ENCODE measurements at places on chromosomes 5 and 9.

DNA sequence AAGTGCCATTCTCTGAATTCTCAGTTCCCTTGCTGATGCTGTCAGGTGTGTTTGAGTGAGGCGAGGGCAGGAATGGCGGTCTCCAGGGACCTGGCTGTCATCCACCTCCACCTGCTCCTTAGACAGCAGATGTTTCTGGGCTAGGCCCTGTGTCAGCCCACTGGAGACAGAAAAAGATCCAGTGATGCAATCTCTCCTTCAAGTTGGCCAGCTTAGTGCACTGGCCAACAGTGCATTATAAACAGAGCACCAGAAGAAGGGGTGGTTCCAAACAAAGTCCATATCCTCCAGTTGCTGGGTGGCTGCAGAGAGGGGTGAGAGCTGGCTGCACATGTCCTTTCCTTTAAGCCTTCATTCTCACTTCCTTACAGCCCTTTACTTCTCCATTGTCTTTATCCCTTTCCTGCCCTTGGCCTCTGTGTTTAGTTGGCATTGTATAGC lies 26.5 kb downstream of the NANS start:
- no peak overlapping the region for H3K27ac ChIP-seq
- H3K4me1 ChIP-seq: peaks cover 12% of the 10 kb centered on the region
- peaks cover 7% of the 10 kb centered on the region for H3K36me3 ChIP-seq
- H3K4me3 ChIP-seq: no peak overlapping the region
- no peaks in the 10 kb centered on the region for H3K27me3 ChIP-seq
- no peak for DNase-seq

DNA sequence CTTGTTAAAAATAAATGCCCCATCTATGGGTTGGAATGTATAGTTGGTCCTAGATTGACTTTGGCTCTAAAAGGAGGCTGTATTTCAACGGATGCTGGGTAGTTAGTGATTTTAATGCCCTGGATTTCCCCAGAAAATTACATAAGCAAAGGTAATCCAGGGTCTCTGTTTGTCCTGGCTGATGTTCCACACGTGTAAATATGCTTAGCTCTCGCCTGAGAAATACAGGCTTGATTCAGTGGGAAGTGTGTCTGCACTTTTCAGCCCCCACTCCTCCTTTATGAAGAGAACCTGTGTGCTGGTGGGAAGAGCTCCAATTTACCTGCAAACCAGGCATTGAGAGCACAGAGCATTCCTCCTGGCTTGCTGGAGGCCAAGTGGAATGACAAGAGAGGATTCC lies 294.6 kb upstream of the CLINT1 start:
- no peak overlapping the region for H3K27ac ChIP-seq
- no peaks in the 10 kb centered on the region for H3K36me3 ChIP-seq
- DNase-seq: no peak
- peaks cover 4% of the 10 kb centered on the region for H3K4me1 ChIP-seq
- no peaks in the 10 kb centered on the region for H3K27me3 ChIP-seq

DNA sequence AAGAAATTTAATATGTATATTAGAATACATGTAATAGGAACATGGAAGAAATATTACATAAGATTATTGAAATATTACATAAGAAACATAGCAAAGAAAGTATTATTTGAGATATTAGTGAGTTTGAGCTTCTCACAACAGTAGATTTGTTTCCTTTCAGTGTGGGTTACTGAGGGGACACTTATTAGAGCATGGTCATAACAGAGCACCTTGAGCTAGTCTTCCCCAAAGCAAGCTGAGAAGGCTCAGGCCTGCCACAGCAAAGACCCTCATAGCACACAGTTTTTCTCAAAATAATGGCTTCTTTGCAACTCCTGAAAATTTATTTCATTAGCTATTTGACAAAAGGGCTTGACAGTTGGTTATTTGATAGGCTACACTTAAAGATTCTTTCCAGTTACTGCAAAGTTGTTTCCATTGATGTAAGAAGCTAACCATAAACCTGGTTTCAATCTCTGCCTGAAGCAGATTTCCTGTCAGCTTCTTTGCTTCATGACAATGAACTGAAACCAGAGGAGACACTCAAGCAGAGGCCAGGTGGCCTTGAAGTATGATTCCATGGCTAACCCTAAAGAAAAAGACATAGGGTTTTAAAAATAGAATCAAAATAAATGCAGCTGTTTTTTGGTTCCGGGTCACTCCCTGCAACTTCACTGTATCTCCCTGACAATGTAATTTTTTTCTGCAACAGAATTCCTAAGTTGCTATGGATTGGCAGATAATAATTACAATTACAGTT lies 68.6 kb downstream of the ERMP1 start:
- no peak overlapping the region for H3K4me3 ChIP-seq
- H3K4me1 ChIP-seq: no peaks in the 10 kb centered on the region
- no peak overlapping the region for H3K27ac ChIP-seq
- DNase-seq: no peak

GRCh38 chr9:132605387-132605786 lies 23.0 kb downstream of the BARHL1 start:
- H3K36me3 ChIP-seq: peaks cover 6% of the 10 kb centered on the region
- no peak overlapping the region for H3K4me3 ChIP-seq
- DNase-seq: no peak
- H3K4me1 ChIP-seq: peaks cover 3% of the 10 kb centered on the region
- H3K27me3 ChIP-seq: no peaks in the 10 kb centered on the region

DNA sequence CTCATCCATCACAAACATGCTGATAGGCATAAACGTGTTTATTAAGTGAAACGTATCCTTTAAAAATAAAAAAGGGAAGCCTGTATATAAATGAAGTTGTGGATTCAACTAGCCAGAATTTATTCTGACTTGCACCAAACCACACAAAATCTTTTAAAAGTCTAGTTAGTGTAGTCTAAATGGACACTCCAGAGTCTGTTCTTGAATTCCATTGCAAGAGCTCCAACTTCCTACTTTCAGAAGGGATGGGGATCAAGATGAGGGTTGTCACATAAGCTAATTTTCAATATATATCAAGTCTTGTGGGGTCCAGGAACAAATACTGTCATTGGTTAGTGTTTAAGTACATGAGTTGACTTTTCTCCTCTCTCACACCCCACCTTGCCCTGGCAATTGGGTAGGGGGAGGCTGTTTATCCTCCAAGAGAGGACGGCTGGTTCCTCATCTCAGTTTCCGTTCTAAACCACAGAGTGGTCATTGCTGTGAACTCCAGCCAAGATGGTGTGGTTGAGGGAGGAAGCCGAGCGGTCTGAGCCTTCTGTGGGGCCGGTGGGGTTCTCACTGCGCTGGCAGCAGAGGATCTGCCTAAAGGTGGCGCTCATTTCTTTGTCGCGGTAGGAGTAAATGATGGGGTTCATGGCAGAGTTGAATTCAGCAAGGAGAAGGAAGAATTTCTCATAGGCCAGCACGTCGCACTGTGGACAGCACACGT lies 163.2 kb downstream of the LPAR1 start:
- peaks cover 2% of the 10 kb centered on the region for H3K4me1 ChIP-seq
- DNase-seq: no peak
- no peak overlapping the region for H3K27ac ChIP-seq
- peaks cover 11% of the 10 kb centered on the region for H3K36me3 ChIP-seq
- H3K4me3 ChIP-seq: no peak overlapping the region
